ENCODE measurements at places on chromosomes 5 and 9. TPM values are rescaled to one million over a fixed set of nuclear protein-coding genes. Genes with fewer than 3 reads are reported as not detected.

DNA sequence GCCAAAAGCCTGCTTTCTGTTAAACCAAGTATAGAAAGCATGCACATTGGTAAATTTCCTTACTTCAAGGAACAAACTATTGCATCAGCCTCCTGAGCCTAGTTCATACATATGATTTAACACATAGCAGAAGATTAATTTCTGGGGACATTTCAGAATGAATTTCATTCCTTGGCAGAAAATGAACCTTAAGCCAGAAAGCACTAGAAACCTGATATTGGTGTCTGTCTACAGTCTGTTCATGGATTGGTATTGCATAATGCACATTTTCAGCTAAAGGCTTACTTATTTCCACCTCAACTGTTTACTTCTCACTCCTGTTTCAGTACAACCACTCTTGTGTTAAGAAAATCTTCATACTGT, 1471.8 kb upstream of the NUDT12 start:
- H3K27me3 ChIP-seq = no peaks in the 10 kb centered on the region
- H3K27ac ChIP-seq = no peak overlapping the region
- no peaks in the 10 kb centered on the region for H3K36me3 ChIP-seq
- no peak for DNase-seq
- H3K4me3 ChIP-seq = no peak overlapping the region
- no peaks in the 10 kb centered on the region for H3K4me1 ChIP-seq

GRCh38 chr9:81827616-81828296, 100.5 kb upstream of the SPATA31D4 start:
- no peak for DNase-seq
- H3K4me3 ChIP-seq = no peak overlapping the region
- H3K27ac ChIP-seq = no peak overlapping the region
- no peaks in the 10 kb centered on the region for H3K36me3 ChIP-seq
- peaks cover 61% of the 10 kb centered on the region for H3K4me1 ChIP-seq
- H3K27me3 ChIP-seq = no peaks in the 10 kb centered on the region

DNA sequence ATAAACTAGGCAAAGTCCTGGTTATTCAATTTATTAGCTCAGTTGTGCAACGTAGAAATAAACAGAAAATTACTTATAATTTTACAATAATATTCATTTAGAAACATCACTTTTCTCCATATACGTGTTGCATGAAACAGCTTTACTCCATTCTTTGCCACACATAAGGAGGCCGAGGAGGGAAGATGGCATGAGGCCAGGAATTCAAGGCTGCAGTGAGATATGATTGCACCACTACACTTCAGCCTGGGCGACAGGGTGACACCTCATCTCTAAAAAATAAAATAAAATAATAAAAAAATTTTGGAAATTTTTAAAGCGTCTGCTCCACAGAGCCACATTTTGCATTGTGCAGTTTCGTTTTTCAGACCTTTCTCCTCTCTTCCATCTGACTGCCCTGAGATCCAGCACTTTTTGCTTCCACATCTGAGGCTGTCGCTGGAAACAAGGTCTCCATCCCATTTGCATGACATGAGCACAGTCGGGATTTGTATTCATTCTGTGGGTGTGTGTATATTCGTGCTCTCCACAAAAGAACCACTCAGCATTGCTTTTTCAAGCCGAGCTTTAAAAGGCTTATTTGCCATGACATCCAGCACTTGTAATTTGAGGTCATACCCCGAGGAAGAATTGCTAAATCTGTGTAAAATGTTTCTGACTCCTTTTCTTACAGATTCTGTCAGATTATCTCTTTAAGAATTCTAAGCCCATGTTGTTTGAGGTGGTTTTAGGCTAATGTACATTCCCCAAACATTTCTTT, 98.6 kb upstream of the MSX2 start:
- H3K36me3 ChIP-seq = no peaks in the 10 kb centered on the region
- DNase-seq = peak; percentile 41
- H3K4me3 ChIP-seq = no peak overlapping the region
- H3K4me1 ChIP-seq = peaks cover 13% of the 10 kb centered on the region

GRCh38 chr5:175707751-175708375, 50.0 kb downstream of the HRH2 start:
- H3K4me3 ChIP-seq = no peak overlapping the region
- H3K27ac ChIP-seq = no peak overlapping the region

- no peaks in the 10 kb centered on the region for H3K36me3 ChIP-seq
- no peaks in the 10 kb centered on the region for H3K4me1 ChIP-seq
- no peak overlapping the region for H3K27ac ChIP-seq
- H3K27me3 ChIP-seq = no peaks in the 10 kb centered on the region
- DNase-seq = no peak
Measured at GRCh38 chr5:74798977-74799911, 32.2 kb downstream of the NSA2 start.

GRCh38 chr5:5492087-5492933, 69.8 kb downstream of the ICE1 start:
- H3K27ac ChIP-seq = no peak overlapping the region
- peaks cover 2% of the 10 kb centered on the region for H3K36me3 ChIP-seq
- H3K27me3 ChIP-seq = no peaks in the 10 kb centered on the region
- DNase-seq = peak; percentile 36
- no peak overlapping the region for H3K4me3 ChIP-seq

GRCh38 chr9:114283551-114284111, 39.3 kb upstream of the ORM1 start:
- H3K27ac ChIP-seq = no peak overlapping the region
- peak; percentile 7 for DNase-seq
- H3K36me3 ChIP-seq = peaks cover 4% of the 10 kb centered on the region
- H3K27me3 ChIP-seq = no peaks in the 10 kb centered on the region
- no peak overlapping the region for H3K4me3 ChIP-seq

GRCh38 chr9:3784641-3785040, 258.8 kb upstream of the RFX3 start:
- no peaks in the 10 kb centered on the region for H3K27me3 ChIP-seq
- H3K36me3 ChIP-seq = no peaks in the 10 kb centered on the region
- H3K27ac ChIP-seq = no peak overlapping the region
- no peaks in the 10 kb centered on the region for H3K4me1 ChIP-seq
- no peak for DNase-seq

- H3K4me3 ChIP-seq = no peak overlapping the region
- H3K36me3 ChIP-seq = no peaks in the 10 kb centered on the region
- no peak for DNase-seq
- peaks cover 6% of the 10 kb centered on the region for H3K4me1 ChIP-seq
- H3K27me3 ChIP-seq = no peaks in the 10 kb centered on the region
Measured at GRCh38 chr5:147408980-147409379, 100.9 kb downstream of the DPYSL3 start.

- DNase-seq = no peak
- H3K4me1 ChIP-seq = no peaks in the 10 kb centered on the region
- H3K4me3 ChIP-seq = no peak overlapping the region
- no peaks in the 10 kb centered on the region for H3K27me3 ChIP-seq
Measured at GRCh38 chr5:94385767-94386166, 232.6 kb downstream of the KIAA0825 start.

GRCh38 chr5:148980731-148981130, 82.1 kb downstream of the SH3TC2 start:
- no peaks in the 10 kb centered on the region for H3K36me3 ChIP-seq
- no peaks in the 10 kb centered on the region for H3K4me1 ChIP-seq

DNA sequence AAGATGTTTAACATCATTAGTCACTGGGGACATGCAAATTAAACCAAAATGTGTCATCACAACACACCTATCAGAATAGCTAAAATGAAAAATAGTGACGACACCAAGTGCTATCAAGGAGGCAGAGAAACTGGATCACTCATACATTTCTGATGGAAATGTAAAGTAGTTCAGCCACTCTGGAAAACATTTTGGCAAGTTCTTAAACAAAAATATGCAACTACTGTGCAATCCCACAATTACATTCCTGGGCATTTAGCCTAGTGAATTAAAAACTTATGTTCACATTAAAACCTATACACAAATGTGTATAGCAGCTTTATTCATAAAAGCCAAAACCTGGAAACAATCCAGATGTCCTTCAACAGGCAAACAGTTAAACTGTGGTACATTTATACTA, 53.1 kb downstream of the SVEP1 start:
- H3K4me1 ChIP-seq = no peaks in the 10 kb centered on the region
- no peak for DNase-seq
- H3K4me3 ChIP-seq = no peak overlapping the region
- H3K27me3 ChIP-seq = no peaks in the 10 kb centered on the region
- H3K36me3 ChIP-seq = no peaks in the 10 kb centered on the region

- no peaks in the 10 kb centered on the region for H3K4me1 ChIP-seq
- H3K27ac ChIP-seq = no peak overlapping the region
- H3K4me3 ChIP-seq = no peak overlapping the region
- no peaks in the 10 kb centered on the region for H3K36me3 ChIP-seq
- no peaks in the 10 kb centered on the region for H3K27me3 ChIP-seq
Measured at GRCh38 chr5:33367416-33367815, 73.3 kb upstream of the TARS1 start.

GRCh38 chr5:64691291-64691690, 988 bp downstream of the SHISAL2B start:
- no peak overlapping the region for H3K27ac ChIP-seq
- H3K4me1 ChIP-seq = no peaks in the 10 kb centered on the region
- H3K27me3 ChIP-seq = no peaks in the 10 kb centered on the region
- peak; percentile 31 for DNase-seq
- no peak overlapping the region for H3K4me3 ChIP-seq

- peaks cover 15% of the 10 kb centered on the region for H3K36me3 ChIP-seq
- H3K4me1 ChIP-seq = peaks cover 9% of the 10 kb centered on the region
- no peak overlapping the region for H3K4me3 ChIP-seq
- no peak overlapping the region for H3K27ac ChIP-seq
- H3K27me3 ChIP-seq = no peaks in the 10 kb centered on the region
- DNase-seq = no peak
Measured at GRCh38 chr9:33125461-33125860, 41.7 kb downstream of the B4GALT1 start.

The ANKRD31 gene
- 0.51 TPM for total RNA-seq

The PTGER4 gene
- total RNA-seq = 33.6 TPM

The OR4F3 gene
- total RNA-seq = not detected

The SYK gene
- 71.6 TPM for total RNA-seq

The HMMR gene
- total RNA-seq = 9.5 TPM

The ABITRAM gene
- 15.9 TPM for total RNA-seq

The PROB1 gene
- 2.2 TPM for total RNA-seq

The NIM1K gene
- total RNA-seq = 4.2 TPM

The HSPA9 gene
- 150 TPM for total RNA-seq

The GFPT2 gene
- total RNA-seq = 26.6 TPM

The PCDHA4 gene
- 1.6 TPM for total RNA-seq

Data from lung (tissue), 17 donors.